ENCODE measurements at places on chromosomes 7 and 10.

DNA sequence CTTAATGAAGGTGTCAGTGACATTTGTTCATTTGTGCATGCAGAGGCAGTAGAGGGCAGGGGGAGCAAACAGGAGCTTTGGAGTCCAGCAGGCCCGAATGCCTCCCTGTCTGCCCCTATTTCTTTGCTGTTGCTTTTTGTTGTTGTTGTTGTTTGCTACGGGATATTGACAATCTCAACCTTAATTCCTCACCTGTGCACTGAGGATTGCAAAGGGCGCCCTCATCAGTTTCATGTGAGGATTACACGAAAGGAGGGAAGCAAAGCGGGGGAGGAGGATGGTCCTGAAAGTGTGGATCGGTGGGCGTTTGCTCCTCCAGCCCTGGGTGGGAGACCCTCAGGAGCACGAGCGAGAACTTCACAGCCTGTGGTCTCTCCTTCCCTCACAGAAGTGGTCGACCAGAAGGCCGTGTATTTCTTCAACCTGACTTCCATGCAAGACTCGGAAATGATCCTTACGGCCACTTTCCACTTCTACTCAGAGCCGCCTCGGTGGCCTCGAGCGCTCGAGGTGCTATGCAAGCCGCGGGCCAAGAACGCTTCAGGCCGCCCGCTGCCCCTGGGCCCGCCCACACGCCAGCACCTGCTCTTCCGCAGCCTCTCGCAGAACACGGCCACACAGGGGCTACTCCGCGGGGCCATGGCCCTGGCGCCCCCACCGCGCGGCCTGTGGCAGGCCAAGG is 9.6 kb downstream of the GDF10 start:
- DNase-seq, result no peak

DNA sequence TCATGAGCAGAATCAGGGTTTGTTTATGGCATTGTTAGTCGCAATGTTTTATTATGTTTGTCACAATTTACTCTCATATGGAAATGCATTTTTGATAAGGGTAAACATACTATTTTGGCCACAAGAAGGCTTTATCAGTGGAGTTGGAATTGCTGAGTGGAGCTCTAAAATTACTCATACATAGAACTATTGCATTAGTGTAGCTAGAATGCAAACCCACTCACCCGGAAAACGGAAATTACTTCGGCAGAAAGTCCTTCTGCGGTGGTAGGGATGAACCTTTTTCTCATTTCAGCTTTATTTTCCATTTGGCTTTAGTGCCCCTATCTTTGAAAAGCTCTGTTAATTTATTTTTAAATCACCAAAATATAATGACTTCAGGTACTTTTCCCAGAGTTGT is 42.8 kb upstream of the NPY start:
- no peak for DNase-seq

DNA sequence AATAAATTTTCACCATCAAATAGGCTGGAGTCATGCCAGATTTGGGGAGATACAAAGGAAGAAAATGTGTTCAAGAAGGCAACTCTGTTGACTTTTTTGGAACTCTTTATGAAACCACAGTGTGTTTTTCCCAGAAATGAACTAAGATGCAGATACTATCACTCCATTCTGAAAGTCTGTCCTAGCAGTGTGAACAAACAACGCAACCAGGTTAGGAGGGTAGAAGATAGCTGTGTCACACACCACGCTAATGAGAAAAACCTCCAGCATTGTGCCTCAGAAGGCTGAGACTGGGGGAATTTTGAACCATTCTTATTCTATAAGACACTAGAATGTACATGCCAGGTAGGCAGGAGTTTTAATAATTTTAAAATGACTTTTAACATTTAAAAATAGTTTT is 15.9 kb upstream of the ATP6V0A4 start:
- no peak for DNase-seq

DNA sequence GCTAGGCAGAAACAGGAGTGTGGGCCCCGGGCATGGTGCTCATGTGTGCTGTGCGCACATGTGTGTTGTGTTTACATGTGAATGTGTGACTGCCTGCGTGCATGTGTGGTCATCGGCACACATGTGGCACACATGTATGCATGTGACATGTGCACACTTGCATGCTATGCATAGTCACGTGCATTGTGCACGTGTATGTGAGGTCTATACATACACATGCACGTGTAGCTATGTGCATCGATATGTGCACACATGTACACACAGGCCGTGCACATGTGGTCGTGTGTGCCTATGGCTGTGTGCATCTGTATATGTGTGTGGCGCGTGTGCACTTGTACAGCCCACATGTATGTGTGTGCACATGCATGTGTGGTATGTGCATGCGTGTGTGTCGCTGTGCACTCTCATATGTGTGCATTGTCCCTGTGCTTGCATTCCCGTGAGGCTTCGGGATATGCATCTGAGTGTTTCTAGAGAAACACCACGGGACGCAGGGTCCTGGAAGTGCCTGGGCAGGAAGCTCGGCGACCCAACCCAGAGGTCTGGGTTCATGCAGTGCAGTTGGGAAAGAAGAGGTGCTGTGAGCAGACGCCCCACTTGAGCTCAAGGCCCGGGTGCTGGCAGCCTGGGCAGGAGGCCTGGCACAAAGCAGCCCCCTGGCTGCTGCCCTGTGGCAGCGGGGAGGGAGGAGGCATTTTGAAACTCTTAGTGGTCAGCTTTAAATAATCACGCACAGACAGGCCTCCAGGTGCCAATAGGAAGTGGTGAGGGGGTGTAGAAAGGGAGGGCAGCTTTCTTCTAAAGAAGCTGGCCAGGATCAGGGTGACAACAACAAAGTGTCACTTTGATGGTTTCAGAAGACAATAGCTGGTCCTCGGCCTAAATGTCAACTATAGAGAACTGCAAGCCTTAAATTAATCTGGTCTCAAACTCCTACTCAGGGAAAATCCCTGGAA is 410.0 kb upstream of the MGMT start:
- DNase-seq, result no peak

- no peak for DNase-seq
These were observed 119.3 kb downstream of the NRP1 start for GRCh38 chr10:33215154-33215553.

DNA sequence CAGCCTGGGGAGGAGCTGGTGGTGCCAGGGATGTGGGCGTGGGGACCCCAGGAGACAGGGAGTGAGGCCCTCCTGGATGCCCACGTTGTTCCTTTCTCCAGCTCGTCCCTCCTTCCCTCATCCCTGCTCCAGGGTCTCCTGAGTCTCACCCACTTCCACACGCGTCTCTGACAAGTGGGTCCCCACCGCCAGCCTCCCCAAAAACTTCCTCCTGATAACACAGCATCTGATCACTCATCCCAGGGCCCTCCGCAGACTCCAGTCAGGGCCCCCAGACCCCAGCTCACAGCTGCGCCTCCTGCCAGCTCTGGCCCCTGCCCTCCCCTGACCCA is 60.6 kb upstream of the INPP5A start:
- no peak for DNase-seq

DNA sequence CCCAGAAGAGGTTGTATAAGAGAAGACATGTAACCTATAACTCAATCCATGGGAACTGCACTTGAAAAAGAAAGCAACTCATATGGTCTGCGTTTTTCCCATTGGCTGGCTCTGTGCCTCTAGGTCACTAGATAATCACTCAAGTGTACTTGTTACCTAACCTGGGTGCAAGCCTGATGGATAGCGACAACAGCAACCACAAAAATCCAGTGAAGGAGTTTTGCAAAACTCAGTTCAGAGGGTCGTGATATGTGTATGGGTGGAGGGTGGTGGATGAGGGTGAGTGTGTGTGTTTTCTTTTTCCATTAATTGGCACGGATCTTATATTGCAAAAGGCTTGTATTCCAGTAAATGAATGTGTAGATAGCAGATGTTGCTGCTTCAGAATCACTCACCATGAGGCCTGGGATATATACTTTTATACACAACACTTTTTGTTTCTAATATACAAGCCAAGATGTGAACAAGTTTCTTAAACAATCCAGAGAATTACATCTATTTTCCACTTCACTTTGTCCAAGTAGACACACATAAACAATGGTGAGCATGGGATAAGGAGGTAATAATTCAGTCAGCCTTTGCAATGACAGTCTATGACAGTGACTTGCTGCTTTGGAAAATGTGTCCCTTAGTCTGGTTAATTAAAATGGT is 286.9 kb upstream of the DKK1 start:
- no peak for DNase-seq

DNA sequence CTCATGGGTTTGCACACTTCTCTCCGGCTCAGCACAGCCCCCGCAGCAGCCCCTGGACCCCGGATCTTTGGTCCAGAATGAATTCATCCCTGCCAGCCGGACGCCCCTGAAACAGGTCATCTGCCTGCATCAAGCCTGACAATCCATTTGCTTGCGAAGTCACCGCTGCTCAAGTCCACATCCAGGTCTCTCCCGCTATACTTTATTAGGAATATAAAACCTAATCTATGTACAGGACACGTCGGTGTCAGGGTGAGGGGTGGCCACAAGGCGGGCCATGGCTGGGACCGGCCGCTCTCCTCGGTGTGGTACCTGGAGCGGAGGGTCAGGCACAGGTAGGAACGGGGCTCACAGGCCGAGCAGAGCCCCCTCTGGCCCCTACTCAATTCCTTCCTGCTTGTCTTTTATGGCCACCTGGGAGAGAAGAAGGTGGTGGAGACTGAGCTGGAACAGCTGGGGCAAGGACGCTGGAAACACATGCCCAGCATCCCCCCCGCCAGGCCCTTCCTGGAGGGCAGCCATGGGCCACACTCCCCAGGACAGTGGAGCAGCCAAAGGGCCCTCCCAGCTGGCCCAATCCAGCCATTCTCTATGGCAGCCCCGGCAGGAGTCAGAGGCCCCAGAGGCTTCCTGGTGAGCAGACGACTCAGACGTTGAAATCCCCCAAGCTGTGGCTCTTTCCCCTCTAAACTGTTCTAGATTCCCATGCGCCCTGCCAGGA is 5.3 kb downstream of the POLR2J start:
- DNase-seq, result no peak
